Stimulated activated naive CD4-positive, alpha-beta T cell treated with Interleukin-2 at 50 U/mL for 16 hours (primary cell): ENCODE measurements at places on chromosomes 2 and 18.

GRCh38 chr2:109513749-109514588 is 99.8 kb downstream of the SEPTIN10 start:
- no peak for DNase-seq

GRCh38 chr2:31255911-31256571 is 22.1 kb downstream of the EHD3 start:
- no peak for DNase-seq

GRCh38 chr2:88549616-88550292 is 77.5 kb downstream of the EIF2AK3 start:
- DNase-seq: no peak

DNA sequence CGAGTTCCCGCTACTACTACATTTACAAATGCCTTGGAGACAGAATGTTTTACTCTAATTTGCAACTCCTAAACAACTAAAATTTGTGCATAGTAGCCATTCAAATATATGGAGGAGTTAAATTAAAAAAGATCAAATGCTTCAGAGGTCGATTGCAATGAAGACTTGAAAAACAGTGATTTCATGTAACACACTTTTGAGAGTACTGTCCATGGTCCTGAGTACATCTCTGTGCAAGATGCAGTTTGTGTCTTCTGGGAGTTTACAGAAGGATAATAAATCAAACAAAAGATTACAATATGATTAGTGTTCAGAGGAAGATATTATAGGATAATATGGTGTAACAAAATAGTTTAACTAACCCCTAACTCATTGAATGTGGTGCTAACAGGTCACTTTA is 894.7 kb downstream of the TMEM182 start:
- DNase-seq: no peak

DNA sequence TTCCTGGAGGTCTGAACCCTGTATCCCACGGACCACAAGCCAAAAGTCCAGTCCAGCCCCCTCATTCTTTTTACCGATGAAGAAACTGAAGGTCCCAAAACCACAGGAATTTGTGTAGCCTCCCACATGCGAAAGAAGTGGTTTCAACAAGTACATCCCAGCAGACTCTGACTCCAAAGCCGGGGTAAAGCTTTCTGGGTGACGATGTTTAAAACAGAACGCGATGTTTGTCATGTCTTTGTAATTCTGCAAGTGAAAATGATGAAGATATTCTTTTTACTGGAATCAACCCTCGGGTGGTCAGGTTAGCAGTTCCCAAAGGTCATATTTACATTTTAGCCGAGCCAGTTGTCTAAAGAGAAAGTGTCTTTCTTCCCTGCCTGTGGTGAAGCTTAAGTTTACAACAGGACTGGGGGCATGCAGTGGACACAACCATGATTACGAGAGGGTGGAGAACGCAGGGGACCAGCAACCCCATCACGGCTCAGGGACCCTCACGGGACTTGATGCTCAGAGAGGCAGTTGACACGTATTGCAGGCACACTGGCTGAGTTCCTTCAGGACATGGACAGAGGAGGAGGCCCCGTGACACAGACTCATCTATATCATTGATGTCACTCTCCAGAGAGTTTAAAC is 17.8 kb upstream of the TMEM131 start:
- DNase-seq: peak; percentile 1
